ENCODE measurements at places on chromosomes 6 and 20.

DNA sequence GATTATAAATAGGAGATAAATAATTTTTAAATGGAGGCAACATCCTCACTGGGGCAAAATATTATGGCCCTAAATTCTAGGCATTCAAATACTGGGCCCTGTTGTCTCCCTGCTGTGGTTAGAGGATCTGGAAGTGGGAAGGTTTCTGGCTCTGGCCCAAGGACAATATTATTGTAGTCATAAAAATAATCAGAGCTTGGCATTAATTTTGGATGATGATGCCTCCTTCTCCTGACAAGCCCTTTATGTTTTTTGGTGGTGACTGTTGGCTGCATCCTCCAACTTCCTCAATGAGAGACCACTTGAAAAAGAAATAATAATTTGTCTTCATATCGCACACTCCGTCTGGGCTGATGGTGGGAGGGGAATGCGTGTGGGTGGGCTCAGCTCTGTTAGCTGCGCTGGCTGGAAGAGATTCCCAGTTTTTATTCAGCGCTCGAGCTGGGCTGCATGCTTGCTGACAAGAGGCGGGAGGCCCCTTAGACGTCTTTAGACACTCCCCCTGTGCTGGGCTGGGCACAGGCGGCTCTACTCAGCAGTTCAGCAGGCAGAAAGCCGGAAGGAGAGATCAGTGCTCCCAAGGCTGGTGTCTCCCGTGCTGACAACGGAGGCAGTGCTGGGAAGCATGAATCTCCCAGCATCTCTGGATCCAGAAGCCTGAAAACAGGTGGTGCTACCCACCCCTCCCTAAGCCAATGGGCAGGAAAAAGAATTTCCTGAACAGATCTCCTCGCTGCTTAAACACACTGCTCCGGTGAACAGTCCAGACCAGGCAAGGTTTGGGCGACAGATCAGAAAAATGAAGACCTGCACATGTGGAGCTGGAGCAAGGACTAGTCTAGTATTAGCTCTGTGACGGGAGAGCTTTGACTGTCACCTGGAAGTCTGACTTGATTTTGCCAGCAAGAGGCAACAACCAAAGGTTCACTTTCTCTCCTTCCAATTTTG, 97.7 kb downstream of the SYCP2 start:
- DNase-seq: no peak

- DNase-seq: no peak
Measured at GRCh38 chr6:41581381-41581991, 35.3 kb downstream of the FOXP4 start.

DNA sequence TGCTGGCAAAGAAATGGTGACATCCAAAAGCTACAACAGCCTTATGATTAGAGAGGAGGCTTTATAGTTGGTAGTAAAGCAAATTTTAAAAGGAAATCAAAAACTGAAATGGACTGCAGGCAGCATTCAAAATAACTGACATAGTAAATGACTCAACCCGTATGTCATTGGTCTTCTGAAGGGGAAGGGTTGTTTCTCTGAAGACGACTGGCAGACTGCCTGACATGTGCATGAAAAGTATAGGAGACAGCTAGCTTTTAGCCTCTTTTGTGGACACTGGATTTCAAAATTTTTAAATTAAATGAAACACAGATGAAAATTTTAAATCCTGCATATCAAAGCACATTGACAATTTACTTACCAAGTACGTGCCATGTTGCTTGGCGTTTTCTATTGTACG, 90.7 kb downstream of the TRMT6 start:
- no peak for DNase-seq

DNA sequence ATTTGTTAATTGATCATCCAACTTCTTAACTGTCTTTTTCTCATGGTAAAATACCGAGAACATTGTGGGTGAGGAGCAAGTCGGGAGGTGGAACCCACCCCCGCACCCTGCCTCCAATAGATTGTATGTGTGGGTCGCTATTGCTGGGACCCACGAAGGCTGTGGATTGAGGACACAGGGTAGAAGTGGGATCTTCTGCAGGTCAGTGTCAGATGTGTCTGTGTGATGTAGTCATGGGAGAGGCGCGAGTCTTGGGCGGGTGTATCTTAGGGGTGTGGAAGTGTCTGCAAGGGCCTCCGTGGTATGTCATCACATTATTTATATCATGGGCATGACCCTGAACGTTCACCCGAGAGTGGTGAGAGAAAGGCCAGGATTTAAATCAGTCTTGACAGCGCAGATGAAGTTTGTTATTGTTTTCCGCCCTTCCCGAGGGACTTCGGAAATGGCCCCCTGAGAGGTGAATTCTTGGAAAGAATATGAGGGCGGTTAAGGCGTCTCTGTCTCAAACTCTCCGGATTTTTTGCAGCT, 472 bp upstream of the PAQR8 start:
- no peak for DNase-seq

- no peak for DNase-seq
Measured at GRCh38 chr6:47724300-47724699, 25.9 kb downstream of the ADGRF4 start.

GRCh38 chr6:106037060-106037459, 49.1 kb upstream of the PRDM1 start:
- DNase-seq: no peak

DNA sequence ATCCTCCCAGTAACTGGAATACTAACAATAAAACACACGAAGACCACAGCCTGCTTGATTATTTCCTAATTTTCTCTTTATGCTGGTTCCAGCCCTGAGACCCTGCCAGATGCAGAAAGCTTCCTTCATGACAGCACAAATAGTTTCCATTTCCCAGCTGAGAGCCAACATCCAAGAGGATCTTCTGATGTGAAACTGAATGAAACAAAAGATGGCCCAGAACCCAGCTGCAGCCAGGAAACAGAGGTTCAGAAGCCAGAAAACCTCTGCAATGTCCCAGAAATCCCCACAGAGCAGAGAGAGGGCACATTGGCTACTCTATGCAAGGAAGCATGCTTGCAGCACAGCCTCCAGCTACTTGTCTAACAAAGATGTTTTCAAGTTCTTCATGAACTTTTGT, 61.8 kb upstream of the PLEKHG1 start:
- no peak for DNase-seq

GRCh38 chr6:123529843-123530242, 106.9 kb downstream of the TRDN start:
- DNase-seq: no peak

DNA sequence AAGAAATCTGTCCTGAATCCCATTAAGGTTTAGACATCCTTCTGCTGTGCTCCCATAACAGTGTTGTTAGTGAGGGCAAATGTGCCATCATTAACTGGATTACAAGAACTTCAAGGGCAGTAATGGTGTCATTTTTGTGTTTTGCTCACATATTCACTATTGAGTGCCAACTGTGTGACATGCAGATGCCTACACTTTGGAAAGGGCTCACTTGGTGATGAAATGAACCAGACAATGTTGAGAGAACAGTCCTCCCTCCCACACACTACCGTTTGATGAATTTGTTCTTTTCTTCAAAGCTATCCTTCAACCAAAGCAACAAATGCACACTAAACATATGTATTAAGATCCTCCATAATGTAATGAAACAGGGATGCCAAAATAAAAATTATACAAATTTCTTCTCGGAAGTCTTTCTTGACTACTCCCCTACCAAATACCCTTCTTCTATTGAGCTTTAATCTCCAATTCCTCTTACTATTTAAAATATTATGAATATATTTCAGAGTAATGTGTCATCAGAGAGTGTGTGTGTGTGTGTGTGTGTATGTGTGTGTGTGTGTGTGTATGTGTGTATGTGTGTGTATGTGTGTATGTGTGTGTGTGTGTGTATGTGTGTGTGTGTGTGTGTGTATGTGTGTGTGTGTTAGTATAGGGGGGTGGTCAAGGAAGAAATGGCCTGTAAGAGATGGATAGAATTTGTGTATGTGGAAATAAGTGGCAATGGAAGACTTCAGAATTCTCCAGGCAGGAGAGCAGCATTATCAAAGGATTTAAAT, 92.3 kb upstream of the ENPP5 start:
- no peak for DNase-seq

DNA sequence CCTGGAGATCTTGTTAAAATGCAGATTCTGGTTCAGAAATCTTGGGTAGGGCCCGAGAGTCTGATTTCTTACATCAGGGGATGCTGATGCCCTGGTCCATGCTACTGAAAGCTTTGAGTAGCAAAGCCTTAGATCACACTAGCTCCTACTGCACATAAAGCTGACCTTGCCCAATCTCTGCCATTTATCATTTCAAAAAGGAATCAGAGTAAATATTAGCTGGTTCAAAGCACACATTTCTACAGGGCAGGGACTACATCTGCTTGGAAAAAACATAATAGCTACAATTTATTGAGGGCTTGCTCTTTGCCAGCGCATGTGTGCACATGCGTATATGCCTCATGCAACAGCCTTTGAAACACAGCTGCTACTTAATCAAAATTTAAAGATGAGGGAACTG, 440.4 kb upstream of the ARID1B start:
- DNase-seq: no peak

Data from esophagus squamous epithelium (tissue), 5 donors.